ENCODE measurements at places on chromosomes 5 and 9. TPM values are rescaled to one million over a fixed set of nuclear protein-coding genes. Genes with fewer than 3 reads are reported as not detected.

TMEM171 gene
- total RNA-seq, result 0.39 TPM

CDH9 gene
- total RNA-seq, result not detected

MLLT3 gene
- total RNA-seq, result 26.0 TPM

FST gene
- 26.6 TPM for total RNA-seq

THOC3 gene
- 29.3 TPM for total RNA-seq

PCDHA4 gene
- 0.79 TPM for total RNA-seq

DIPK1B gene
- not detected for total RNA-seq

Measured in placental epithelial cell (primary cell).